CD4-positive, alpha-beta T cell treated with Interferon gamma for 1 hour (primary cell): ENCODE measurements at places on chromosomes 5 and 9.

DNA sequence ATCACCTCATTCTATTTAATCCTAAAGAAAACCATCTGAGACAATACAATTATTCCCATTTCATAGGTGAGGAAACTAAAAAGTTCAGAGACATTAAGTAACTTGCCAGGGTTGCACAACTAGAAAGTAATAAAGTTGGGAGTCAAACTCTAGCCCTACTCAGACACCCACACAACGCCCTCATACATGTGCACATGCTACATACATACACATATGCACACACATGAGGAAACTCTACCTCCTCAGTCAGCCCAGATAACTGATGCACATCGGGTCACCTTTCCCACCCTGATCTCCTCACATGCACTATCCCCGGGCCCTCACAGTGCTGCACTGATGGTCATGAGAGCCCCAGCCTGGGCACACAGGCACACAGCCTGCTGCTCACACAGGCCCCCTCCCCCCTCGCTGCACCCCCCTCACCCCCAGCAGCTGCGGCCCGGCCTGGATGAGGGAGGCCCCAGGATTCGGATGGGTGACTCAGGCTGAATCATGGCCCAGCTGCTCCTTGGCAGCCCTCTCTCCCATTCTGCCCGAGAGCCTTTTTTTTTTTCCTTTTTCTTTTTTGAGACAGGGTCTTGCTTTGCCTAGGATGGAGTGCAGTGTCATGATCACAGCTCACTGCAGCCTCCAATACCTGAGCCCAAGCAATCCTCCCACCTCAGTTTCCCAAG is 5.0 kb upstream of the GPRIN1 start:
- DNase-seq = no peak

DNA sequence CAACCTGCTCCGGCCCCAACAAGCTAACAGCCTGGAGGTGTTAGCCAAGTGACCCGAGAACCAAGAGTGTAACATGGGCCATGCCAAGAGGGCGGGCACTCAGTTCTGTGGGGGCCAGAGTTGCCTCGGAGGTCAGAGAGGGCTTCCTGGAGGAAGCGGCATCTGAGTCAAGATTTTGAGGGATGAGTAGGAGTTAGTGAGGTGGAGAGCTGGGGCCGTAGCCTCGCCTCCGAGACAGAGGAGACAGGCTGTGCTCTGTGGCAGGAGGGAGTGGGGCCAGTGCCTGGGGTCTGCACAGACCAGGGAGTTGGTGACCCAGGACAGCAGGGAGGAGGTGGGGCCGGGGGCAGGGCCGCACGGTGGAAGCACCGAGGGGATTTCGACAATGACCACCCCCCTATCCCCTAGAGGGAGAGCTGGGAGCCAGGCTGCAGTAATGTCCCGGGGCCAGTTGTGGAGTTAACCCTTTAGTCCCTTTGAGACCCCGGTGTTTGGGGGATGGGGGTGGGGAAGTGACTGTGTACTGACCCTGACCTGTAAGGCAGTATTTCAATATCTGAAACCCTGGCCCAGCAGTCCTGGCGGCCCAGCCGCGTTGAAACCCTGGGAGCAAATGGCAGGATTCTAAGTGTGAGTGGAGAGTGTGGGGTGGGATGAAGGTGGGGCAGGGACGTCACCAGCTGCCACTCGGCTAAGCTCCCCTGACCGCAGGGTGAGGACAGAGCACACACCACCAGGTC is 148.7 kb upstream of the COL5A1 start:
- DNase-seq = no peak

DNA sequence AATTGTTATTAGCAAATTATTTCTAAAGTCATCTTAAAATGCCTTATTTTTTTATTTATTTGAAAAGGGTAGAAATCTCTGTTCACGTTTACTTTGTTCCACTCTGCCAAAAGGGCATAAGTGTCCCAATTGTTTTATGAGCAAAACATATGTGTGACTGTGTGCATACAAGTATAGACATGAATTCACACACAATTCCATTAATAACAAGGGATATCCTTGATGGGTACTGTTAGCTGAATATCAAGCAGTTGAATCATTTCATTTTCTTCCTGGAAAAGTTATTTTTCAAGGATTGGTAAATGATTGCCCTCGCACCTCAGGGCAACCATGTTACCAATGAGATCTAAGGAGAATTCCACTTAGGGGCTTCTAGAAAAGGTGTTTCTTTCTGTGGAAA is 92.1 kb upstream of the TAF11L2 start:
- no peak for DNase-seq

DNA sequence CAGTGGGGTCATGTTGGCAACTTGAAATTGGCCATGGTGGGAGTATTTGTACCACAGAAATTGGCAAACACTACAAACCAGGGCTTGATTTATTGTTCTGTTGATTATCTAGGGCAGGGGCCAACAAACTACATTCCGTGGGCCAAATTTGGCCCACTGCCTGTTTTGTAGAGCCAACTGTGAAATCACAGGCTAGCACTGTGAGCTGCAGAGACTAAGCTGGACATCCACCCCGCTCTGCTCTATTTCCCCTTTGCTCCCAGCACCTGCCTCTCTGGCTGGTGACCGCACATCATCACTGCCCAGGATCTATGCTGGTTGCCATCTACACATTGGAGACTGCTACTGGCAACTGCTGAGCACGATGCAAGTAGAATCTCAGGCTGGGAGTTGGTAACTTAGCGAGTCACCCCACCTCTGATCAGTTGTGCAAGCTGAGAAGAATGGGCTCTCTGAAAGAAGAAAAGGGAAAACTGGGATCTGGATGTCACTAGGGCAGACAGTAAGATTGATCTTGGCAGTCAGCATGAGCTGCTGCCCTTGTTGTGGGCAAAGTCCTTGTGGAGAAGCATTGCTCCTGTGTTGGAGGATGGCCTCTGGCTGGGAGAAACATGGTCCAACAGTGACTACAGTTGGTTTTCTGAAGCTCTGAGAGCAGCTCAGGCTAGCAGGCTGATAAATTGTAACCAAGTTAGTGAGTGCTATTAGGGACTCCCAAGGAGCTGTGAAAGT is 144.7 kb upstream of the RAD23B start:
- DNase-seq = no peak

- peak; percentile 18 for DNase-seq
Observed at GRCh38 chr5:74648835-74649293, 8.3 kb upstream of the ENC1 start.

- no peak for DNase-seq
Observed at GRCh38 chr5:73944581-73944980, 318.6 kb downstream of the ARHGEF28 start.

DNA sequence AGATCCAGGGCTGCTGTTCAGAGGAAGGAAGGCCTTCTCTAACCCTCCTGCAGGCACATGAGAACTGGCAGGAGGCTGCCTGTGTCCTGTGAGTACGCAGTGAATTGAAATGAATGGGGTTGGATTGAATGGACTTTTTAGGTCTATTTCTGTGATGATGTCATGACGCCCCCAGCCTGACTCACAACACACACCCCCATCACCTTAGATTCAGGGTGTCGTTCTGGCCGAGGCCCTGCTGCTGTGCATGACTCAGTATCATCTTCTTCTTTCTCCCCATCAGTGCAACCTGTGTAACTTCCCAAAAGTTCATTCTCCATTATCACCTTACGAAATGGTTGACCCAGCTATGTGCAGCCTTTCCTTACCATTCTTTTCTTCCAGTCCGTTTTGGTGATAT is 5.4 kb downstream of the PCAT7 start:
- no peak for DNase-seq
